RPMI8226 (cell line): ENCODE measurements at places on chromosomes 5 and 9.

GRCh38 chr5:132408456-132408855 is 38.9 kb downstream of the SLC22A5 start:
- no peak for DNase-seq

GRCh38 chr9:18723366-18723765 is 249.4 kb downstream of the ADAMTSL1 start:
- DNase-seq: no peak

DNA sequence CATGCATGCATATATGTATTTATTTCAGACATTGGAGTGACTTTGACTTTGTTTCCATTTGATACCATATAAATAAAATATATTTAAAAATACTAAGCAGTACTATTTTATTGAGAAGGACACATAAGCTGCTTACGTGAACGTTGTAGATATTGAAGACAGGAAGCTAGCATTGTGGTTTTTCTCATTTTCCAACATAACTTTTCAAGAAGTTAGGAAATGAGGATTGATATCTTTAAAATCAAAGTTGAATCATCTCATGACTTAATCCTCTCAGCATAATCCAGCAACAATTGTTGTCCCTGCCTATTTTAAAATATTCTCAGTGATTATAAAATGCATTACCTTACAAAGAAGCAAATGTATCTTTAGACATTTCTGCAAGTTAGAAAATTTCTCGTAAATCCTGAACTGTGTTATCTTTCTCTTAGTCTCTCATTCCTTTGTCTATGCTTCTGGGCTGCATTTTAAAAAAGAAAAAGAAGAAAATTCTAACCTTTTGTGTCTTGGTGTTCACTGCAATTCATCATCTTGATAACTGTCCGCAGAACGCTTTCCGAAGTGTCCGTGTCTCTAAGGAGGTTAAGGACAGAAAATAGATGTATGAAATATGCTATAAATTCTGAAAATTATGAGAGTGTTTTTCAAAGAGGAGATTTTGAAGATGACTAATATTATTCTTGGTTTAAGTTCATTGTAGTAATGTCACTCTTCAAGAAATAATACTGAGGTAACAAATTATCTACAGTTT is 1089.9 kb upstream of the CDH6 start:
- DNase-seq: no peak

DNA sequence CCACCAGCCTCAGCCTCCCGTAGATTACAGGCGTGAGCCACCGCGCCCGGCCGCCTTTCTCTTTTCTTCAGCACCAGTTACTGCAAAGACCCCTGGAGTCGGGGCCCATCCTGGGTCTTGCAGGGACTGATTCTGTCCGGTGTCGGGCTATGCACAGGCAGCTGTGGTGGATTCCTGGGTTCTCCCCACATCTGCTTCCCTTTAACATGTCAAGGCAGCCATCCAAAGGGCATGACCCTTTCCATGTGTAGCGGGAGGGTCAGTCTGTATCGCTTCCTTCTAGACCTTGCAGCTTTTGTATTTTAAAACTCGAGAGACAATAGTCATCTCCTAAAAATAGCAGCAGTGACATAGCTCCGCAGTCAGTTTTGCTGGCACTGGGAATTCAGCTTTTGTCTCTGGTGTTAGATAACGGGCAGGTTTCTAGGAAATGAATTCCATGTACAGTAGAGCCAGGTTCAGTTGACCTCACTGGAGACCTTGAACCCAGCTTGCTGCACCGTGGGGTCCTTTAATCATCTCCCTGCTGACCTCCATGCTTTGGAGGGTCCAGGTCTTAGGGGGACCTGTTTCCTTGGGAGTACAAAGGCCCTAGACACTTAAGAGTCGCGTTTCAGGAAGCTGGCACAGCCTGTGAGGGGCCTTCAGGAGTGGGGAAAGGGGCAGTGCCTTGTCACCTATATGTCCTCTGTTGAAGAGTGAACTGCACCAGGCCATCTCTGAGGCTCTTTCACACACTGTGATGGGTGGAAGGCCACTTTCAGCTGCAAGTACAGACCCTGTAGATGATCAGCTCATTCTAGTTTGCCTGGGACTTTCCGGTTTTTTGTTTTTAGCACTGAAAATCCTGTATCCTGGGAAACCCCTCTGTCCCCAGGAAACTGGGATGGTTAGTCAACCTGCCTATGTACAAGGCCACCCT is 13.8 kb downstream of the ANKRD33B start:
- no peak for DNase-seq

- DNase-seq: no peak
Measured at GRCh38 chr9:29958469-29958868, 2385.2 kb upstream of the C9orf72 start.

DNA sequence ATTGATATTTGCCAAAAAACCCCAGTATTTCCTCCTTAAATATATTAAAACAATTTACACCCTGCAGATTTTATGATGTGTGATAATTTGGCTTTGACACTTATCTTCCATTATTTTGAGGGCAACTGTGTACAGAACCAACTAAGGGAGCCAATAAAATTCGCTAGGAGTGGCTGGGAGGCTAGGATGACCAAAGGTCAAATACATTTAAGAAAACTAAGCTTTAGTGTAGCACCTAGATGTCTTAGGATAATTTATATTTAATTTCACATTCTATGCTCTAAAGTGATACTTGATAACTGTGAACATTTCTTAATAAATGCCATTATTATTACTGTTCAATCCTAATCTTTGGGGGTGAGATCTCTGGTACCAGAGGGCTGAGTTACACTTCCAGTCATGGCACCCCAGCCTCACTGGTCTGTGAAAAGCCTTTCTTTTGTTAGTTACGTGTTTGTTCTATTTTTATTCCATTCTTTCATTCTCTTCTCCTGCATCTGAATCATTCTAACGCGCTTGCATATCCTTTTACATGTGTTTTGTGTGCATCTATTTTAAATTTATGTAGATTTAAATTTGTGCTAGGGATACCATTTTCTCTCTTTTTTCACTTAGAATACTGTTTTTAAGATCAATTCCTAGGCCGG is 19.1 kb downstream of the MSANTD3 start:
- DNase-seq: no peak

- no peak for DNase-seq
Measured at GRCh38 chr5:34620185-34620584, 35.9 kb upstream of the RAI14 start.

DNA sequence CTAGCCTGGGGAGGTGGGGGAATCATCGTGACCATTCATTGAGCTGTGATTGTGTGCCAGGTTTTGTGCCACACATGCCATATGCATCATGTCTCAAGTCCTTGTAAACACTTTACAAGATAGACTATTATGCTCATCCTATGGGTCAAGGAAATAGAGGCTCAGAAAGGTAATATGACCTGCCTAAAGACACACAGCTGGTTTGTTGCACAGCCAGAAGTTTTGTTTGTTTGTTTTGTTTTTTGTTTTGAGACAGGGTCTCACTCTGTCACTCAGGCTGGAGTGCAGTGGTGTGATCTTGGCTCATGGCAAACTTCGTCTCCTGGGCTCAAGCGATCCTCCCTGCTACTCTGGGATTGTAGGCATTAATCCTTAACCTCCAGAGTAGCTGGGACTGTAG is 21.4 kb upstream of the CRB2 start:
- DNase-seq: no peak

DNA sequence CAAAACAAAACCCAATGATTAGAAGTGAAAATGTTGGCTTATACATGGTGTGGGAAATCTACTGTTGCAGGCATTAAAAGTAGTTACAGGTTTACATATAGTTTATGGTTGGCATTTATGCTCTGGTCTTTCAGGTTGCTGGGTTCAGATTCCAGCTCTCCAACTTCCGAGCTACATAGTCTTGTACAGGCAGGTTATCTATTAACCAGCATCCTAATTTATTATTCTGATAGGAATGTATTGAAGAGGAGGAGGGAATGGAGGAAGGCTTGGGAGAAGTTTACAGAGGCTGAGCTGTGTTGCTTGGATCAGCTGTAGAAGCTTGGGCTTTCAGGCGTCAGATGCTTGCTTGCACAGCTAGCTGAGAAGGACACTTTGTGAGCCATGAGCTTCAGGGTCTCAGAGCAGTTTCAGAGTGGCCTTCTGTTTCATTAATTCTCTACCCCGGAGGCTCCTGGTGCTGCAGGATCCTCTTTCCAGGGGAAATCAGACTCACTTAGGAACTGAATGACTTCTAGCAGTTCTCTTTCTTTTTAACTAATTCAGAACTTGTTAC is 11.7 kb upstream of the ERBIN start:
- no peak for DNase-seq

DNA sequence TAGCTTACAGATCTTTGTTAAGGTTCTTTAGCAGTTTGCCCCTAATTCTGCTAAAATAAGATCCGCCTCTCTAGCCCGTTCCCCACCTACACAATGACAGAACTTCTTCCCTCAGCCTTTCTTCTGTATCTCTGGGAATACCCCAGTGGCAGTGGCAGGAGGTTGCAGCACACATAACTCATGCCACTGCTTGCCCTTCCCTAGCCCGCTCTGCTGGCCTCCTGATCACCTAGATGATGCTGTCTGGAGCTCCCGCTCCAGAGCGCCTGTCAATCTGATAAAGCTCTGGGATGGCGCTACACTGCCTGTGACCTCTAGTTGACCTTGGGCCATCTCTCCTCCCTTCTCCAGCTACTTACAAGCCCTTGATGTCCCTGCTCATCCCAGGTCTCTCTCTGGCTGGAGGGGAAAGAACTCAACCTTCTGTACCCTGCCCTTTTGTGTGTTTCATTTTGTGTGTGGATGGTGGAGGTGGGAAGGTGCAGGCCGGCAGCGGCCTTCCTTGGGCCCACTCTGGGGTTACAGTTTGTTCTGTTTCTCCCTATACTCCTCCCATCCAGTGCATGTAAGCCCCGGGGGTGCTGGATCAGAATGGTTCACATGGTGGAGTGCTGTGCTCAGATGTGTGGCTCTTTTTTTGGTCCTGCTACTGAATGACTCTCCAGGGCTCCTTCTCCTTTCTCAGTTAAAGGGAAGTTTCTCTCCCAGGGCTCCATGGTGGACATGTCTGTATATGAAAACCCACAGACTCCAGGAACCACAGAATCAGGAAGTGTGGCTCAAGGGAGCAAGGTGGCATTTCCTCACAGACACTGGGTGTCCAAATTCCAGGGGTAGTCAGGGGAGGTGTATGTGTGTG is 29.1 kb downstream of the MTX3 start:
- DNase-seq: no peak

GRCh38 chr9:124099860-124100259 is 88.3 kb downstream of the LHX2 start:
- no peak for DNase-seq

DNA sequence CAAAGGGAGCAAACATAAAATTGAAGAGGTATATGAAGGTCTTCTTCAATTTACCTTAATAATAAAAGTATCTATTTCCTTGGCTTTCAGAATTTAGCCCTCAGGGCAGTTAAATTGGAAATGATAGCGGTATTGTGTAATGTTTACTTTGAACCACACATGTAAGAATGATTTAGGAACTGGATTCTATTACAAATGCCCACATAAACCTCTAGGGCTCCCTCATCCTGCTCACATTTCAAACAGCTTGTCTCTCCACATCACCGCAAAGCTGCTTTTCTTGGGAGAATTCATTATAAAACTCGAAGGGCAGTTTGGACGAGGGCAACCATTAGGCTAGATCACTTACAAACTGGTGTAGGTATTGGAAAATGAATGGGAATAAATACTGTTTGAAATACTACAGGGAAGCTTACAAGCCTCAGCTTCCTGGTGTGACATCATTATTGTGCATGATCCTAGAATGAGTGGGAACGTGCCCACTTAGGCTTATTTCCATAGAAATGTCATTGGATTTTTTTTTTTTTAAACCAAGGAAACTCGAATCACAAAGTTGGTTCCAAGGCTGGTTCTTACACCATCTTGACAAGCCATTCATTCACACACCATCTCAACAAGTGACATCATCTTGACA is 47.3 kb downstream of the MTRR start:
- DNase-seq: no peak

DNA sequence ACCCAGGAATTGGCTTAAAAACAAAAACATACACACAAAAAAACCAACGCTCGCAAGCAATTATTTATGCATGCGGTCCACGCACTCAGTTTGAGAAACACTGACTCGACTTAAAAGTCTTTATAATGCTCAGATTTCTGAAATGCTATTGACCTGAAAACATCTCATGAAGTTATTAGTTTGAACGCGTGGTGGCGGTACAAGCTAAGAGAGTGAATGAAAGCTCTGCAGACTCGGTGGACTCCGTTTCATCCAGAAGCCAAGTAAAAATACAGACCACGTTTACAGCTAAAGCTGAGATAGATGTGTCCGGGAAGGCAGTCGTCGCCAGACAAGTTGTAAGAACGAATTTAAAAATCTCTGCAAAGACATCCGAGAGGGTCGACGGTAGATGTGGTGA is at the start of gene PCDHB6:
PCDHB6 (plus strand) TSS at position 246 of the 400 bp plus-strand sequence. CDS start 201 bp downstream, outside the sequence.
- DNase-seq: peak; percentile 9

DNA sequence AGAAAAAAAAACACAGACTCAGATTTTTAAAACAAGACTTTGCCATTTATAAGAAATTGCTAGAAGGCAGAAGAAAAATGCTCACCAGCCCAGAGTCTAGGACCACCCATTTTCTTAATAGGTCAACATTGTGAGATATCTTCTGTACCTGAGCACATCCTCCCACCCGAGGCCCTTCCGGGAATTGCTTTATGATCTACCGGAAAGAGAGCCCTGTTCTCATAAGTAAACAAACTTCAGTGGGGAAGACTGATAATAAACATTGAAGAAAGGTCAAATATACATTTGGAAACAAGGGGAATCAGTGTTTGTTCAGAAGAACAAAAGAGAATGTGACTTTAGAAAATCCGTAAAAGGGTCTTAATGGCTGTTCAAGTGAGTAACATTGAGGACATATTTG is 44.4 kb downstream of the PRKACG start:
- no peak for DNase-seq

GRCh38 chr5:150155258-150156026 is at the start of gene PDGFRB:
Gene PDGFRB, minus strand, starts transcription at chr5:150155845. Its CDS starts 18,798 bp downstream, at chr5:150137047.
- no peak for DNase-seq

DNA sequence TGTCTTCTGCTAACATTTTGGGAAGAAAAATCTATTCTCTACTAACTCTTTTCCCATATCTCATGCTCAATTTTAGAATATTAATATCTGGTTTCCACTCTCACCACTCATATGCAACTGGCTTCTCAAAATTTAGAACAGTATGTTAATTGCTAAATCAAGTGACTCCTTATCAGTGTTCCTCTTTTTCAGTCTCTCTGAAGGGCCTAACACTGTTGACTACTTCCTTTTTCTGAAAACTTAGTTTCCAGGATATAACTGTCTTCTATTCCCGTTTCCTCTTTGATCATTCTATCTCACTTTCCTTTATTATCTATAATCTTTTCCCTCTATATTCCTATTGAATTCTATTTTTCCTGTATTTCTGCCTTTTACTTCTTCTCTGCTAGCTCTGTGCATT is 1717.2 kb upstream of the C9orf72 start:
- DNase-seq: no peak

GRCh38 chr5:180119031-180119902 is 47.7 kb upstream of the RNF130 start:
- DNase-seq: no peak

GRCh38 chr9:115690786-115691496 is 462.6 kb upstream of the PAPPA start:
- no peak for DNase-seq

DNA sequence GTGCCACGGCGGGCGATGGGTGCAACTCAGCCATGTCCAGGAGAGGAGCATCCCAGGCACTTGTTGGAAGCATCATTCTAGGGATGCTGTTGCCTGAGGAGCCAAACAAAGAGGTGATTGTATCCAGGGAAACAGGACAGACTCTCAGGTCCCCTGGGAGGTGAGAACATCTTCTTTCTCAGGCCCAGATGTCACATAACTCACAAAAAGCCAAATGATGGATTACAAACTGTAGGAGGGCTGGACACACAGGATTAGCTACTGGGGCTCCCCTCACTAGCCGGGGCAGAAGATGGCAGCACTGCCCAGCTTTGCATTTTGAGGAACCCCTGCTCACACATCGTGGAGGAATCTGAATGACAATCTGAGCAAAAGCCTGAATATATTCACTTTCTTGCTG is 64.7 kb upstream of the NFIL3 start:
- no peak for DNase-seq
